ENCODE measurements at places on chromosomes 7 and 10.

DNA sequence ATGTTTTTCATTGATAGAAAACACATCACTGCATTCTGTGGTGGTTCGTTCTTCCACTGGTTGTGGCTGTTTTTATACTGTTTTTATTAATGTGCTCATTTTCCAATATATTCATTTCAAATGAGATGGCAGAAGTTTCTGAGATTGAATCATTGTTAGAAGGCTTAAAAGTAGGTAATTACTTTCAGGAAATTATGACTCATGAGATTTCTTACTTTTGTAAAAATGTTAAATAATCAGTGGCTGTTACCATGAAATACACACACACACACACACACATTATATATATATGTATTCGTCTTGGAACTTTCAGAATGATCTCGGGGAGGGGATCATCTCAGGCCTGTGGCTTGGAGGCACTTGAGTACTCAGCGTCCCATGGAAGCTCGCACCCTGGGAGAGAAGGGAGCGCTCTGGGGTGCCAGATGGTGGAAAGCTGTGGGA, 66.1 kb downstream of the ZMYND11 start:
- DNase-seq, result no peak

- no peak for DNase-seq
Observed at GRCh38 chr10:131870411-131870810, 30.4 kb upstream of the PPP2R2D start.

GRCh38 chr10:119412244-119413092, 130.1 kb downstream of the RGS10 start:
- no peak for DNase-seq

- no peak for DNase-seq
Observed at GRCh38 chr10:117492504-117492903, 50.0 kb upstream of the EMX2 start.

GRCh38 chr10:59808896-59809643, 55.8 kb upstream of the MRLN start:
- peak; percentile 94 for DNase-seq

DNA sequence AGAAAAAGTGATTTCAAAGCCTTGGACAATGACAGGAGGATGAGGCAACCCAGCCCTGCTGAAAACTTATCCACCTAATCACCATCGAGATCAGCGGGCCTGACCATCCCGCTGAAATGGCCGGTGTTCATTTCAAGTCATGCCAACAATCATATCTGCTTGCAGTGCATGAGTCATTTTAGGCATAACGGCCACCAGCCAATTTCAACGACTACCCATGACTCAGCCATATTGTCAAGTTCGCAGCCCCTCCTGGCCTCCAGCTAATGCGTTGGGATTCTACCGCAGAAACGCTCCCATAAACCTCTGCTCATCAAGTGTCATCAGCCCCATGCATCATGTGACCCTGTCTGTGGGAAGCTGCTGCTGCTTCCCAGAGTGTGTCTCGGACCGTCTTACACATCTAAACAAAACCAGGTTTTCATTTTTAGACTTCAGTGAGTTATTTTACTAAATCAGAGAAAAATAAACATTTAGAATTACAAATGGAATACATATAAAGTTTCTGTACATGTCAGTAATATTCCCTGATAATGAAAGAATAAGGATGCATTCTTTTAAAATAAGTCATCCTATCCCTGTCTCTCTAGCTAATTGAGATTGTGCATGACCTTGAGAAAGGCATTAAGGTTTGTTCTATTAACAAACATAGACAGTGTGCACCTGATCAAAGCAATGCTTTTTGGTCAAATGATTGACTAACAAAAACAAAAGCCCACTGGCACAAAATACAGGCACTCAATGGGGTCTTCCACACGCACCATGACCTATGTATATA, 188.9 kb downstream of the ADAM12 start:
- DNase-seq, result no peak

- peak; percentile 45 for DNase-seq
Observed at GRCh38 chr10:119138346-119139306, 26.9 kb downstream of the SFXN4 start.

DNA sequence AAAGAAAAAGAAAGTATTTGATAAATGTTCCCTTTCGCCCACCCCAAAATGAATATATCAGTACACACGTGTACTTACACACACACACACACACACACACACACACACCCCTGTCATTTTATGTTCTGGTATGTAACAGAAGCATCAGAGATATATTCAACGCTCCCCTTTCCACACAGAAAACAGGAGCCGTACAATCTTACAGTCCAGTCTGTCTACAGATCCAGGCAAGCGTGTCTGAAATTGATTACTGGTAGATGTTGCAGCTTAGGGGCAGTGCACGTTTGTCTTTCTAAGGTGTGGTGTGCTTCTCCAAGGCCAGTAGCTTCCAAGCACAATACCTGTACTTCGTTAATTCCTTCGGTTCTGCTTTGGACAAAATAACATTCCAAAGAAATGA, 143.7 kb upstream of the RNF32 start:
- DNase-seq, result no peak

DNA sequence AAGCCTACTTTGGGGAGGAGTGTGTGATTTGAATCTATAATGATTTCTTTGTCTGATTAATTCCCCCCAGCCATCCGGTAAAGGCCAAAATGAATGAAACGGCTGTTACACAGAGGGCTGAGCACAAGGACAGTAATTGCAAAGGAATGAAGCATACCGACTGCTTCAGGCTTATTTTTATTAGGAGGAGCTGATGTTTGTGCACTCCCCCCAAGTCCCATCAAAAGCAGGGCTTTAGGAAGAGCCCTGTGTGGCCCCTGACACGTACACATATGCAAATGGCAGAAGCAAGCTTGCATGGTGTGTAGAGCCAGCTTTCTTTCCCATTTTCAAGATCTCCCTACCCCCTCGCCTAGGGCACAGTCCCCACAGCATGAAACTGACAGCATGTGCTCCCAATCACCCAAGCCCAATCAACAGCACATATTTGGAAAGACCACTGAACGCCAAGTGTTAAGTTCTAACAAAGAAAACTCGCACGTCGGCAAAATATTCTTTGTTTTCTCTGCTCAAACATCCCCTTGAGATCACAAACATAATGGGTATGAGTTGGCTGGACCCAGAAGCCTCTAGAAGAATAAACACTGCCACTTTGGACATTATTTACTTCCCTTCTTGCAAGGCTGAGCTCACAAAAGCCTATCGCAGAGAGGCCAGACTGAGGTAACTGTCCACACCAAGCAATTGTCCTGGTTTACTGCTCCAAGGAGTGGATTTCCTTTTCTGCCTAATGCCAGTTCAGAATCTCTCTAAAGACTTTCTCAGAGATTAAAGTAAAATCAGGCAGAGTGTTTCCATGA, 143.0 kb downstream of the CUBN start:
- DNase-seq, result no peak

GRCh38 chr7:94351703-94352102, 43.0 kb upstream of the COL1A2 start:
- DNase-seq, result no peak

- no peak for DNase-seq
Observed at GRCh38 chr7:138278601-138279000, 181.5 kb upstream of the TRIM24 start.

GRCh38 chr10:60384708-60385398, 4.8 kb downstream of the ANK3 start:
- DNase-seq, result no peak

GRCh38 chr7:44375236-44375699, 49.9 kb upstream of the CAMK2B start:
- no peak for DNase-seq

GRCh38 chr7:148172920-148173319, 417.6 kb upstream of the C7orf33 start:
- DNase-seq, result no peak

GRCh38 chr10:69650589-69651261, 20.7 kb downstream of the FAM241B start:
- no peak for DNase-seq

DNA sequence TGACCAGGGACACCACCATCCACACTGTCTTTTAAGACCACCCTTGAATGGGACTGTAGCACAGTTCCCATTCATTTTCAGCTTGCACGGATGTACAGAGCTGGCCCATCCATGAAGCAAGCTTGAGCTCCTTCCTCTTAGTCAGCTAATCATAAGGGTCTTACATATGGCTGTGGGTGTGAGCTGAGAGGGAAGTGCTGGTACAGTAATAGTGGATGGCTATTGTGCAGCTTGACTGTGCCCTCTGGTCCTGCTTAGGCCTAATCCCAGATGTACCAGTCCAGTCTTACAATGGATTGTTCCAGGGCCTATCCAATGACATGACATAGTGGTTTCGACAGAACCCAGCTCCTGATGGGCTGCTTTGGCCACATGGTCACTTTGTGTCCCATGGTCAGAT, 96.9 kb upstream of the ZNF438 start:
- no peak for DNase-seq

DNA sequence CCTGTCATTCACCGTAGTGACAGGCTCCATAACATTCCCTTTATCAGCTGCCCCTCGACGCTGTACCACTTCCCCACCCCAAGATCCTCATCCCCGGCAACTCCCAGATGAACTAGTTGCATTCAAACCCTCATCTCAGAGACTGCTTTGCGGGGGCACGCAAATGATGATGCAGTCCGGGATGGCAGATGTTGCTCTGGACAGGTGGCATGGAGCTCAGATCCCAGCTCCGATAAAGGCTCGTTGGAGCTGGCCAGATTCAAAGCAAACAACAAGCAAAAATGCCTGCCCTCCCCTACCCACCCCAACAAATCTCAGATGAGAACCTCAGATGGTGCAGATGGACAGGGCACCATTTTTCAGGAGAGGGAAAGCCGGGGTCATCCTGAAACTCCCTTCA, 46.7 kb downstream of the CARD11 start:
- DNase-seq, result no peak

- DNase-seq, result no peak
Observed at GRCh38 chr7:157516911-157517781, 180.3 kb downstream of the DNAJB6 start.

GRCh38 chr10:97729014-97729413, 7.9 kb upstream of the ZFYVE27 start:
- no peak for DNase-seq

DNA sequence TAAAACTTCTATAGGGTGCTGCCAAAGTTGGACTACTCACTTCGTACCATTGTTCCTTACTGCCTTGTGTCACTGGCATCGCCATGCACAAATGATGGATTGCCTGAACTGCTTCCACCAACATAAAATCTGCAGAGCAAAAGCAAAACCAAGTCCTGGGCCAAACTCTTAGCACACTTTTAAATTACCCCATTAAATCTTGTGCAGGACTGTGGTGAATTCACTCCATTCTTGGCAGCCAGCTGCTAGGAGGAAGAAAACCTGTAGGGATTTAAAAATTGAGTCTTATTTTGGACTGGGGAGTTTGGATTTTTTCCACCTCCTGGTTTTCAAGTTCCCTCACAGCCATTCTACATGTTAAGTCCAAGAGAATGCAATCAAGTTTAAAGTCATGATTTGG, 646.9 kb downstream of the SORCS3 start:
- no peak for DNase-seq

DNA sequence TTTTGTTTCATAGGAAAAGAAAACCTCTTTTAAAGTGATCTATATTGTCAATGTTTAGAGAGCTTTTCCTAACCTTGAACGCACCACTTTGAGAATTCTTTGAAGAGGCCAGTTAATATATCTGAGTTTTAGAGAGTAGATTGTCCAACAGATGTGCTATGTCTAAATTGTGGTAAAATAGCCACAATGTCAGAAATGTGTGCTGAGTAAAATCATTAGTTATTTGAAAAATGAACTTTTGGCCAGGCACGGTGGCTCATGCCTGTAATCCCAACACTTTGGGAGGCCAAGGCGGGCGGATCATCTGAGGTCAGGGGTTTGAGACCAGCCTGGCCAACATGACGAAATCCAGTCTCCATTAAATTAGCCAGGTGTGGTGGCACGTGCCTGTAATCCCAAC, 61.6 kb upstream of the KIAA1217 start:
- DNase-seq, result no peak

GRCh38 chr7:122975341-122975740, 20.2 kb downstream of the TAS2R16 start:
- DNase-seq, result no peak

DNA sequence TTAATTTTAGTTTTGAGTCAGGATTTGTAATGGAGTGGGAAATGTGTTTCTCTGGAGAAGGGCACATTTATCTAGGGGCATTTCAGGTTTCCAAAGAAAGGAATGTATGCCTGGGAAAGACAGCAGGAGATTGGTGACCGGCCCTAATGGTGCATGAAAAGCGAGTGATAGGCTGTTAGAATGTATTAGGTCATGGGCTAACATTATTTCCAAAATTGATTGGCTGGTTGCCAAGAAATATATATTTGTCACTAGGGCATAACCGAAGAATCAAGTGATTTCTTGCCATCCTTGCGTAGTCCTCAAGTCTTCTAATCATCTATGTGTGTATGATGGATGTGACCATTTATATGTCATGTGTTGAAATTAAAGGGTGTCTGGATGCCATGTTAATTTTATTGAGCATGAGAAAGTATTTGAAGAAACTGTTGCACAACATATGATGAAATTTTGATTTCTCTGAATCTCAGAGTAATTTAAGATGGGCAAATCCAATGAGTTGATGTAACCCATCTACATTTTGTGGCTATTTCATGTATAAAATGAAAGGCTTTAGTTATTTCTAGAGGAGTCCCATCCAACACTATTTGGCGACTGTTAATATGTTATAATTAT, 248.4 kb downstream of the BMPER start:
- DNase-seq, result no peak

GRCh38 chr7:131068604-131069021, 259.1 kb upstream of the MKLN1 start:
- peak; percentile 45 for DNase-seq

- peak; percentile 52 for DNase-seq
Observed at GRCh38 chr10:103847909-103848468, 7.4 kb downstream of the SH3PXD2A start.

- no peak for DNase-seq
Observed at GRCh38 chr10:36171556-36171952, 529.5 kb upstream of the FZD8 start.

- no peak for DNase-seq
Observed at GRCh38 chr7:100949933-100950443, 654 bp downstream of the MUC3A start.

DNA sequence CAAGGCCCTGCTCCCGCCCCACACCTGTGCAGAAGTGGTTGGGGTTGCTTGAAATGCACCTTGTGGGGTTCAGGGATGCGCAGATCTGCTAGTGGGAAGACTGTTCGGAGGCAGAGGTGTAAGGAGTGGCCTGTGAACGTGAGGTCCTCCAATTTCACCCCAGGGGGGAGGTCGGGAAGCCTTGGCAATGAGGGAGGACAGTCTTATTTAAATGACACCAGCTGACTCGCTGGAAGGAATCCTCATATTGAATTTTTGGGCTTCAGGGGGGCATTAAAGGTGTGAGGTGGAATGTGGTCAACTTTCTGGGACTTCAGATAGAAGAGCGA, 218.8 kb upstream of the CELF2 start:
- DNase-seq, result no peak

Measured in Kasumi-1 (cell line).